Activated CD4-positive, alpha-beta T cell treated with anti-CD3 and anti-CD28 coated beads, Interleukin-2, Interleukin-6, amounts not matched to agents 100 ng/mL and 50 ng/mL, durations not matched to agents 16 hours and 8 hours (primary cell): ENCODE measurements at places on chromosomes 7 and 10.

DNA sequence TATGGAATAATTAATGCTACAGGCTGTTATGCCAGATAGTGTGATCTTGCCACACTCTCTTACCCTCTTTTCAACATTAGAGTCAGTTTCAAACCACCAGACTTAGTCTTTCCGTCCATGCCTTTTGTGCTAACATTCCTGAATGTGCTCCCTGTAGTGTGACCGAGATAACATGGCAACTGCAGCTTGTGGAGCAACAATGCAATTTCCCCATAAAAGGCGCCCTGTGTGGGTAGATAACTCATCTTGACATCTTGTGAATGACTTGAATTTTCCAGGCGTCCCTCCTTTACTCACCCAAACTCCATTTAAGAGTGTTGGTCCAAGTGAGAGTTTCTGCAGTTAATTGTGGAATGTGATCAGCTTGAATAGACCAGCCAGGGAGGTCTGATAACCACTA lies 99.6 kb downstream of the DNAH11 start:
- no peak for DNase-seq

- no peak for DNase-seq
Measured at GRCh38 chr10:70546584-70546983, 56.0 kb downstream of the PRF1 start.

DNA sequence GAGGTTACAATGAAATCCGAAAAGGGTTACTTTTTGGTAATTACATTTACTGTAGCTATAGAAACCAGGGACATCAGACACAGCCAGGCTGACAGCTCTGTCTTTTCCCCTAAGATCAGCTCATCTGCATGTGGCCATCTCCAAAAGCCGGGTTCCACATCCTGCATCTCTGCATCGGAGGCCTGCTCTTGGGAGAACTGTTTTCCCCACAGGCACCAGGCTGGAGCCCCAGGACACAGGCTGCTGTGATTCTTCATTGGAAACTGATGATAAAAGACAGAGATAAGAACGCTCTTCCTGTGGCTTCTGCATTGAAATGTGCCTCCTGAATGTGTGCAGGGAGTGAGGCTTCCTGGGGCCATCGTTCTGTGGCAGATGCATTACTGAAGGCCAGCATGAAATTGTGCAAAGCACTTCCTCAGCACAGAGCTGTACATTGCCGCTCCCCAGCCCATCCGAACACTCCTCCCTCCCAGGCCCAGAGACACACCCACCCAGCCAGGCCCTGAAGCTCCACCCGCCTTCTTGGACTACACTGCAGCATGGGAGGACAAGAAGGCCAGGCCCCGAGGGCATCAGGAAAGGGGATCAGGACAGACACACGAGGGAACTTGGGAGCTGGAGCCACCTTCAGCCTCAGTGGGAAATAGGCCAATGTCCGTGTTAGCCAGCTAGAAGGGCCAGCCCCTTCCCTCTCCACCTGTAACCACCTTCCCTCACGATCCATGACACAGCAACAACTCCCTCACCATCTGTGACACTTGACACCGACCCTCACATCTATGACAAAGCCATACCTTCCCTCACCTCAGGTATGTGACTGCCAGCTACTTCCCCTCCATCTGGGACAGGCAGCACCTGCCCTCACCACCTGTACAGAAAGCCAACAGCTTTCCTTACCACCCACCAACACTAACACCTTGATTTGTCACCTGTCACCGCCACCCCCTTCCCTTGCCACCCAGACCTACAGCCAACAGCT lies 113.2 kb downstream of the GRID1 start:
- DNase-seq, result no peak

- DNase-seq, result no peak
Measured at GRCh38 chr10:93063977-93064660, 3.5 kb downstream of the CYP26C1 start.

GRCh38 chr7:116219288-116219687 lies 8.9 kb downstream of the TES start:
- no peak for DNase-seq

- no peak for DNase-seq
Measured at GRCh38 chr7:70489813-70490212, 642.1 kb upstream of the GALNT17 start.

DNA sequence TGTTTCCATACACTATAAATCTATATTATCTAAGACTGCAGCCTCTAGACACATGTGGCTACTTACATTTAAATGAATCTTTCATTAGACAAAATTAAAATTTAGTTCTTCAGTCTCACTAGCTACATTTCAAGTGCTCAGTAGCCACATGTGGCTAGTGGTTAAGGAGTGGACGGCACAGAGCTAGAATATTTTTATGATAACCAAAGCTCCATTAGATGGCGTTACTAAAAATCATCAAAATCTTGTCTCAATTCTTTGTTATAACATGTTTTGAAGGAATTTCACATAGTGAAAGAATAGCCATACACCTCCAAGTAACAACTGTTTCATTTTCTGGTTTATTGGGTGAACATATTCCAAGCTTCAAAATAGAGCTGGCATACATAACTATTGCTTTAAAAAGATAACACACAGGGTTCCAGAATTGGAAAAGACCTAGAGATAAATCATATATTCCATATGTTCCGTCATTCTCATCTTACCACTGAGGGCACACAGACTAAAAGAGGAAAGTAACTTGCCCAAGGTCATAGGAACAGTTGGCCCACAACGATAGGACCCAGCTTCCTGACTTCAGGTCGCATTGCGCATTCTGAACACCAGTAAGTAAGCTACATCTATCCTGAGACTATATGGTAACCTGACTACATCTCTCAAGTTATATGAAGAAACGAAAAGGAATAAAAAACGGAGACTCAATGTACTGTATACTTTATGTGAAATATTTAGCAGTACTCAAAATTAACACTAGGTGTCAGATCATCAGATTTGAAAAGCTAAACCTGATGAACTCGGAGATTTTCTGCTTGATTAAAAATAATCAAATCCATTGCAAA lies 66.6 kb downstream of the CAV1 start:
- no peak for DNase-seq

- no peak for DNase-seq
Measured at GRCh38 chr10:71347587-71348395, 28.7 kb downstream of the SLC29A3 start.

DNA sequence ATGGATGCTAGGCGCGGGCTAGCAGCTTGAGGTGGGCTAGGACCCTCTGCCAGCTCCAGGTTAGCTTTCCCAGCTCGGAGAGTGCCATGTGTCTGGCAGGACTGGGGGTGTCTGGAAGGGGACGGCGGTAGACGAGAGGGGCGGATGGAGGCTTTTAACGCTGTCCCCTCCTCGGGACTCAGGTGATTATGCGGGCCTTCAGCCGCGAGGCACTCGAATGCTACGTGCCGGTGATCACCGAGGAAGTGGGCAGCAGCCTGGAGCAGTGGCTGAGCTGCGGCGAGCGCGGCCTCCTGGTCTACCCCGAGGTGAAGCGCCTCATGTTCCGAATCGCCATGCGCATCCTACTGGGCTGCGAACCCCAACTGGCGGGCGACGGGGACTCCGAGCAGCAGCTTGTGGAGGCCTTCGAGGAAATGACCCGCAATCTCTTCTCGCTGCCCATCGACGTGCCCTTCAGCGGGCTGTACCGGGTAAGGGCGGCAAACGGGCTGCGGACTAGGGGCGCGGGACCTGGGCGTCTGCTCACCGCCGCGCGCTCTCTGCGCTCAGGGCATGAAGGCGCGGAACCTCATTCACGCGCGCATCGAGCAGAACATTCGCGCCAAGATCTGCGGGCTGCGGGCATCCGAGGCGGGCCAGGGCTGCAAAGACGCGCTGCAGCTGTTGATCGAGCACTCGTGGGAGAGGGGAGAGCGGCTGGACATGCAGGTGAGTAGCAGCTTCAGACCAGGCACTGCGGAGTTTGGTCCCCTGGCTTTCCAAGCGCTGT lies 1.1 kb downstream of the CYP26A1 start:
- no peak for DNase-seq

DNA sequence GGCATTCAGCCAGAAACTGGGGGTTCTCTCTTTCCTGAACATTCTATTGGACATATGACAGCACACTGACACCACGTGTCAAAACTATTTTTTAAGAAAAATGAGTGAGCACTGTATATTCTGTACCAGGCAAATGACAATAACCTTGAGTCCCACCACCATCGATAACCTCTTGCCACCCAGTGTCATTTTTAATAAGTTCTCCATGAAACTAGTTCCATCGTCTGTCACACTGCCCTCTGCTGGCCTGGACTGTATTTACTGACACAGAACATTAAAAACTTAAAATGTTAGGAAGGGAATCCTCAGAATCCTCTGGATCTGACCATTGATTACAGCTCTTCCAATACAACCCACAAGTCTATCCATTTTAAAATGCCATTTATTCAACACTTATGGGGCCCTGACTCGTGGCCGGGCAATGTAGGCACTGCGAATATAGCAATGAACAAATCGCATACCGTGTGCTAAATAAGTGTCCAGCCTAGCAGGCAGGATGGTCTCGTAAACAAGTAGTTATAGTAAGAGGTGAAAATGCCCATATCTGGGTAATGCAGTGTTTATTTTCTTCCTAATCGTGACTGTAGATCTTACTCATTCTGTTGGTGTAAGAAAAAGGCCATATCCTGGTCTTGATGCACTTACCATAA lies 35.9 kb upstream of the CACNB2 start:
- peak; percentile 51 for DNase-seq

GRCh38 chr7:51357821-51358220 lies 41.2 kb upstream of the COBL start:
- no peak for DNase-seq

DNA sequence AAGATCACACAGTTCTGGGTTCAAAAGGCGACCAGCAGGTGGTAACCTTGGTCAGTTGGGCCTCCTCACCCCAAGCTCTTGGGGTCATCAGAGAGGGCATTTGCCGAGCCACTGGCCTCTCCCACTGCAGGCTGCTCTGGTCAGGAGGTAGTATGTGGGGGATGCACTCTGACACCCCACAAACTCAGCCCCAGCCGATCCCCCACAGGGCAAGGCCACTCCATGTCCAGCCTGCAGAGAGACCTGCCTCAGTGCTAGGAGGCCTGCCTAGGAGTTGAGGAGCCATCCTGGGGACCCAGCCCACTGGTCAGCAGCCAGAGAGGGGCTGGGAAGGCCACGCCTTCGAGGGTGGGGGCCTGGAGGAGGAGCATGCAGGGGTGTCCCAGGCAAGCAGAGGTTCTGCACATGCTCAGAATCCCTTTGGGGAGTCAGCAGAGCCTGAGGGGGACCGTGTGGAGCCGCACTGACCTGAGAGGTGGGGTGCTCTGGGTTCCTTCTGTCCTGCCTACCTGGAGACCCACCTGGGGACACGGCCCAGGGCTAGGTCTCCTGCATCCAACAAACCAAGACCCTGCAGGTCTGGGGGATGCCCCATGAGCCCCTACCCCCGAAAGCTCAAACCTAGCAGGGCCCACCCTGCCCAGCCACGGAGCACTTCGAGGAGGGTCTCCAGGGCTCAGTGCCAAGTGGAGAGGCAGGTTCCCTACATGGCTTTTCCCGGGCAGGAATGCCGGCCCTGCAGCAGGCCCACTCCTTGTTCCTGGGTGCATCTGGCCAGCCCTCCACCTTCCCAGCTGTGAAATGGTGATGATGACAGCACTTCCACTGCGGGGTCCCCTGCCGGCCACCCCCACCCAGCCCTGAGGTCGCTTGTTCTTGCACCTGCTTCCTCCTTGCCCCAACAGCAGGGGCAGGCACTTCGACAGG lies 58.5 kb downstream of the RASGEF1A start:
- DNase-seq, result no peak

DNA sequence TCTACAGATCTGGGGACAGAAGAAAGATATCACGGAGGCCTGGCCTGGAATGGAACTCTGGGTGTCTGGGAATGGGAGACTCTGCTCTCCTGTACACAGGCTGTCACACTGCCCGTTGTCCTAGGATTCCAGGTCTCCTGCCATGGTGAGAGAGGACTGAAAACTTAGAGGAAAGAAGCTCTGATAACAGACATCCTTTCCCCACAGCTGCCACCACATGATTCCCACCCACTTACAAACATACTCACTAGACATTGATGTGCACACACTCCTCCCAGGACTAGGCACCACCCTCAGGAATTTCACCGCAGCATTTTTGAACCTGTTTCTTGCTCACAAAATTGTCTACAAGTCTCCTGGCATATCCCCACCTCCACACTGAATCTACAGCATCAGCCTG lies 5.7 kb downstream of the ZNF92 start:
- DNase-seq, result no peak

DNA sequence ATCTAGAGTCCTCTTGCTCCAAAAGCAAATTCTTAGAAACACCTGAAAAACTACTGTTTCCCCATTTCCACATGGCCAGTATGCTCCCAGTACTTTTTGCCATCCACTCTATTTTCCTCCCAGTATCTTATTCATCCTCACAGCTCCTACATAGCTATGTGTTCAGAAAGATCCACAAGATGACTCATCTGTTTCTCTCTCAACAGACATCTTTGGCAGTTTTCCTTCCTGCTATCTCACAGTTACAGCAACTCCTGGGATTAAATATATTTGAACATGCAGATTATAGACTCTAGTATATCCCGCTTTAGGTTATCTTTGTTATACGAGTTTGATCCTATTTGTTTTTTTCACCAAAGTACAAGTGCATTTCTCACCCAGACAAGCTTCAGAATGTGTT lies 675.6 kb upstream of the POT1 start:
- no peak for DNase-seq

DNA sequence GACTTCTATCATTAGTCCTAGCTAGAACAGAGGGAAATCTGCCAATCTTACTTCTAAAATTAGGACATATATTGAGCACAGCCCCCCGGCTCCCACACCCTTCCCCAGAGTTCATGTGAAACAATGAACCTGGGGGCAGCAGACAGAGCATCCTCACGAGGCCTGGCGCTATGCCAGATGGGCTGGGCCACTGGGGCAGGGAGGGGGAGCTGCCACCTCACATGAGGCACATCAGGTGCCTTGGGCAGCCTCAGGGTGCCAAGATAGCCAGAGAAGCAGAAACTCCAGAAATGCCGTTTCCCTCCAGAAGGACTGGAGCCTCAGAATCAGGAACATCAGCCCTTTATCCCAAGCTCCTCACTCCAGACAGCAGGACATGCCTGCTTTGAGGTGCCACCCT lies 92.8 kb upstream of the LANCL2 start:
- no peak for DNase-seq

DNA sequence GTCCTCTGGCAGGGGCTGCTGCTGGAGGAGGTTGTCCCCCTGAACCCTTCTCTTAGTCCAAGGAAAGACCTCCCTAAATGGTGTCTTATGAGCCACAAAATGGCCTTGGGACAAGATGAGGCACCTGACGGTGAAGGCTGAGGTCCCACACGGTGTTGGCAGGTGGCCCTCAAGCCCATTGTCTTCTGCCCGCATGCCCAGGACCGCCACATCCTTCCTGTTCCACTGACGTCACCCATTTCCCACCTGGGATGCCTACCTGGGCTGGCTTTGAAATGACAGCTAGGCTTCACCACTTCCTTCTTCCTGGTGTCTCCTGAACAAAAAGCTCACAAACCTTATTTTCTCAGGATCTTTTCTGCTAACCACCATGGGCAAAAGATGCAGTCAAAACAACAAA lies 2.1 kb upstream of the DMBT1 start:
- DNase-seq, result no peak

DNA sequence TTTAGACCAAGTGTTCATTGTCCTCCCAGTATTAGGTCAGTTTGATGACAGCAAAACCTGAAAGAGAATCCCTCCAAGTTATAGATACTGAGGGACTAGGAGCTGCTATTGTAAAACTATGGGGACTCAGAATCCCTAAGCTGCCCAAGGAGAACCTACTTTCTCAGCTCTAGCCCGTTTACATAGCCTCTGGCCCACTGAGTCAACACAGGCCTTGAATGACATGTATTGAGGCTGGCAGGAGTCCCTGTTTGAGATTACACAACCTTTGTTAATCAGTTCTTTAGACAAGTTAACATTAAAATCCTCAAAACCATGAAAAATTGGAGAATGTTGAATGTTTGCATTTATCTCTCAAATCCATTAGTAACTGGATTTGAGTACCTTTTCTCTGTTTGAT lies 1079.0 kb downstream of the KCNMA1 start:
- no peak for DNase-seq
